Activated CD4-positive, alpha-beta memory T cell treated with anti-CD3 and anti-CD28 coated beads, Interleukin-2, amount 10 ng/mL, durations not matched to agents 7 days and 5 days (primary cell): ENCODE measurements at places on chromosomes 5 and 9. TPM values are rescaled to one million over a fixed set of nuclear protein-coding genes. Genes with fewer than 3 reads are reported as not detected.
A peak's percentile ranks its signal among the peaks of the same experiment; 100 is the strongest.

IL4 gene
- 7.4 TPM for total RNA-seq

ORM1 gene
- total RNA-seq: not detected

ALDOB gene
- total RNA-seq: not detected

PIP5K1B gene
- 1.5 TPM for total RNA-seq

KIF3A gene
- total RNA-seq: 19.3 TPM

- H3K4me3 ChIP-seq: no peak overlapping the region
- H3K27ac ChIP-seq: no peak overlapping the region
- no peaks in the 10 kb centered on the region for H3K27me3 ChIP-seq
- no peaks in the 10 kb centered on the region for H3K36me3 ChIP-seq
- peaks cover 3% of the 10 kb centered on the region for H3K4me1 ChIP-seq
- no peak for DNase-seq
These were observed 350.5 kb downstream of the SLIT3 start for GRCh38 chr5:168950241-168950951.

GRCh38 chr9:757246-757881, 84.1 kb upstream of the DMRT1 start:
- peaks cover 64% of the 10 kb centered on the region for H3K4me1 ChIP-seq
- no peak overlapping the region for H3K27ac ChIP-seq
- H3K36me3 ChIP-seq: no peaks in the 10 kb centered on the region
- DNase-seq: no peak
- H3K4me3 ChIP-seq: no peak overlapping the region

- no peak overlapping the region for H3K27ac ChIP-seq
- no peaks in the 10 kb centered on the region for H3K36me3 ChIP-seq
- no peak overlapping the region for H3K4me3 ChIP-seq
These were observed 84.6 kb downstream of the BOD1 start for GRCh38 chr5:173531863-173532262.

GRCh38 chr9:120365386-120365785, 214.6 kb downstream of the CDK5RAP2 start:
- H3K4me1 ChIP-seq: no peaks in the 10 kb centered on the region
- no peak overlapping the region for H3K27ac ChIP-seq
- H3K4me3 ChIP-seq: no peak overlapping the region
- H3K27me3 ChIP-seq: no peaks in the 10 kb centered on the region

GRCh38 chr5:54514291-54514690, 3.3 kb upstream of the SNX18 start:
- H3K27ac ChIP-seq: no peak overlapping the region
- H3K27me3 ChIP-seq: peaks cover 35% of the 10 kb centered on the region
- no peak overlapping the region for H3K4me3 ChIP-seq
- no peak for DNase-seq
- peaks cover 9% of the 10 kb centered on the region for H3K36me3 ChIP-seq
- peaks cover 13% of the 10 kb centered on the region for H3K4me1 ChIP-seq

DNA sequence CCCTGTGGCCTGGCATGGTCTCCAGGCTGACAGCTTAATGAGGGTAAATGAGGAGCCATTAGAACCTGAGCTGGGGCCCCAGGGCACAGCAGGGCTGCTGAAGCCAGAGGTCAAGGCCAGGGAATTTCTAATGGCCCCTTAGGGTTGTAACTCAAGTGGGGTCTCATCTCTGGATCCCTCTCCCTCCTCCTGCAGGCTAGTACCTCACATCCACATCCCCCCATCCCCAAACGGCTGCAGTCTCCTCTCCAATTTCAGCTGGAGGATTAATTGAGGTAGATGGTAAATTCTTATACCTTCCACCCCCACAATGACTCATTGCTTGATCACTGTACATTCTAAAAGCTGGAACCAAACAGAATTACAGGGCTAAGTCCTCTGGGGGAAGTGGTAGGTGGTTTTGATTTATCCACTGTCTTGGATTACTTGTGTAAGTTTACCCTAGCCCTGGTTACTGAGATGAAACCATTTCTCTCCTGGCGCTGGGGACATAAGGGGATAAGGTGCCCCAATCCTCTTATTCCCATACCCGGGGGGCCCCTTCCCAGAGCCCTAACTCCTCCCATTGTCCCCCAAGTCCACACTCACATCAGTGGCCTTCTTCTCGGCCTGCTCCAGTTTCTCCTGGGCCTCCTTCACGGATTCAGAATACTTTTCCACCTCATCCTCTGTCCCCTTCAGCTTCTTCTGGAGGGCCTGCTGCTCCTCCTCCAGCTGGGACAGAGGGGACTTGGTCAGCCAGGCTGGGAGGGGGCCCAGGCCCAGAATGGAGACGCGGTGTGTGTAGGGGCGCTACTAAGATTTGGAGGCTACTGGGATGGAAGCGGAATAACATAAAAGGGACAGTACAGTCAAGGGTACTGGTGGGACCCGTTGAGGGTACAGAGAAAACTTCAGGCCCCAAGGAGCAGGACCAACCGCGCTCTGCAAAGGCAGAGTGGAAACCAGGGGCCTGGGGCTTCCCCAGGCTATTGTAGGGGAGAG, 875 bp downstream of the TPM2 start:
- no peaks in the 10 kb centered on the region for H3K36me3 ChIP-seq
- peak overlapping the region; percentile 51 for H3K4me3 ChIP-seq
- no peak overlapping the region for H3K27ac ChIP-seq
- no peaks in the 10 kb centered on the region for H3K27me3 ChIP-seq
- peaks cover 24% of the 10 kb centered on the region for H3K4me1 ChIP-seq

- no peaks in the 10 kb centered on the region for H3K27me3 ChIP-seq
- DNase-seq: no peak
- no peaks in the 10 kb centered on the region for H3K36me3 ChIP-seq
- H3K4me1 ChIP-seq: no peaks in the 10 kb centered on the region
- no peak overlapping the region for H3K4me3 ChIP-seq
These were observed 195.4 kb downstream of the MPDZ start for GRCh38 chr9:13083963-13084528.

DNA sequence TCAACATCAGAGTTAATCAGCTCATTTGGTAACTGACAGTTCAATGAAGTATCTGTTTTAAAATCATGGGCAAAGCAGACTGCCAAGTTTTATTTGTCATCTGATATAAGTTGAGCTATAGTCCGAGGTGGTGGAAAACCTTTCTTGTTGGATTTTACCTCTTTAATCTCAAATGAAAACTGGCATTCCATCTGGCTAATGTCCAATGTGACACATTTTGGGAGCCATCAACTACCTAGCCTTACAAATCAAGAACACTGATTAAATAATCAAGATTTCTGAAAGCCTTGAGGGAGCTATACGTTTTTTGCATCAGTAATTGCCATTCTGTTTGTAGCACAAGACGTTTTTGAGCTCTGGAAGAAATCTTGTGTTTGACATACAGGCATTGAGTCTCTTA, 1380.5 kb upstream of the WWC1 start:
- H3K27me3 ChIP-seq: no peaks in the 10 kb centered on the region
- H3K36me3 ChIP-seq: no peaks in the 10 kb centered on the region
- no peak overlapping the region for H3K4me3 ChIP-seq
- no peaks in the 10 kb centered on the region for H3K4me1 ChIP-seq
